ENCODE measurements at places on chromosomes 5 and 9.

DNA sequence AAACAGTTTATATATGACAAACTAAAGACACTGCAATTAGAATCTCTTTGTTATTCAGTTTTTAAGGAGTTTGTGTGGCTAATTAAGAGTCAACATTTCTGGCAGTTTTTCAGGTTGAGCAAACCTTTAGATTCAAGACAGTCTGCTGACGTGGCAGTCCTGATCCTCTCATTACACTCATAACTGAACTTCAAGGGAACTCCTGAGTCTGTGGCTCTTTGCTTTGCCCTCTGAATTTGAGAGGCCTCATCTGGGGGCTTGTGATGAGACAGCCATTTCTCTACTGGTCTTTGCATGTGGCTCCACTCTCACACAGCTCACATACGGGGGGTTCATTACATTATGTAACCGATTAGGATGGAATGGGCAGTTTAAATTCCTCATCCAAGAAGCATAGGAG is 182.9 kb upstream of the MEF2C start:
- DNase-seq = no peak

DNA sequence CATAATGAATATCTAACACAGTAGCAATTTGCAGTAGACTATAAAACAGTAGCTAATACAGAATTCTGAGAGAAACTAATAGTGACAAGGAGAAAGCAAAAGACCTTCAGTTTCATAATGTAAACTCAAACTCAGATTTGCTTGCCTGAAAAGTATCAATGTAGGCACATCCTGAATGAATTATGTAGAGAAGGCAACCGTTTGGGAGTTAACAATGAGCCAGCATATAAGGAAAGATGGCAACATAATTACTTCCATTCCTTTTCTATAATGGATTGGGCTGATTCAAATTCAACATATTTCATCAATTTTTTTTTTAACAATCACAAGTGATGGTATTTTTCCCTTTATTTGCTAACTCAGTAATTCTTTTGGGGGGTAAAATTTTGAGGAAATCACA is 261.6 kb downstream of the SEMA5A start:
- no peak for DNase-seq

- no peak for DNase-seq
Measured at GRCh38 chr5:173663352-173664153, 47.1 kb upstream of the BOD1 start.

DNA sequence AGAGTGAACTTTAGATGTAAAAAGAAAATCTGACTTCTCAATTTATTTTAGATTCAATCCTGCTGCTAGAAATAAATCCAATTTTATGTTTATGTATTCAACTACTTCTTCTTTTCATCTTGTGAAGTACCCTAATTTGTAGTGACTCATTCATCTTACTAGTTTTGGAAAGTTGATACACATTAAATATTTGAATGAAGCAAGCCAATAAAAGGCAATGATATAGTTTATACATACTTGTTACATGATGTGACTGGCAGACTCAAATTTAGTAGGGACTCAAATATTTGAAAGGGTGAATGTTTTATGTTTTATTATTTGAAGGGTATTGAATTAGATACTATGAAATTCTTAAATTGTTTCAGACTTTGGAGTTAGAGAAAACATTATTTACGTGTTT is 34.7 kb downstream of the CSNK1G3 start:
- no peak for DNase-seq

GRCh38 chr9:87097238-87097637 is 149.9 kb upstream of the GAS1 start:
- DNase-seq = no peak

- no peak for DNase-seq
Measured at GRCh38 chr9:110249603-110250002, 6.7 kb downstream of the TXN start.

DNA sequence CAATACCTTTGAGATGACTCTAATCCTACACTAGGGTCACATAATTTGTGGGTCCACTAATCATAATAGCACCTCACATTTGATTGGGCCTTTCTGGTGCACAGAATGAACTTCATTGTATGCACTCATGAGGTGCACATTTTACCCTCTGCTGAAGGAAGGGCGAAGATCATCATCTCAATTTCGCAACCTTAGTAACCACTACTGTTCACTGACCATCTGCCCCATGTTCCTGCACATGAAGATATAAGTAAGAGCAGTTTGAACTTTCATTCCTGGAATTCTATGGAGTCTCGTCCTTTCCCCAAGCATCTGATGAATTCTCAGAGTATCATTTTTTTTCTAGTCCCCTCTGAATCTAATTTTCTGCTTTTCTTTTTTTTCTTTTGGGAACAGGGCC is 21.2 kb downstream of the GAS1 start:
- no peak for DNase-seq
